ENCODE measurements at places on chromosomes 6 and 20.

GRCh38 chr6:11397622-11398450, 139.7 kb upstream of the TMEM170B start:
- no peak for DNase-seq

DNA sequence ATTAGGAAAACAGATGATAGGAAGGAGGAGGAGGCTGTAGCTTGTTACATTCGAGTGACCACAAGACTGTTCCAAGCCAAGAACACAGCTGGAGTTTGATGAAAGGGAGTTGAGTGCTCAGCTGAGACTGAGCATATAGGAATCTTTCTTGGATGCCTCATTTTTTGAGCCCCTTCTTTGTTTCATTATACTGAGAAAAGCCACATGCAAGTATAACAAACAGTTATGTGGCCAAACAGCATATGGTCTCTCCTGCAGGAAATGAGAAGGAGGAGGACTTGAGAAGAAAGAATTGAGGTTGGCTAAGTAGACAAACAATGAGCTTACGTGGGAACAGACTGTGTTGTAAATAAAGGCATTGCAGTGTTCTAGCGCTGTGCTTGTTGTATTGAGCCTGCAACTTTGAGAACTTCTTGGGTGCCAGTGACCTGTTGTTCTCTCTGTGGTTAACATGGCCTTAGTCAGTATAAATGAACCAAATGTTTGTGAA, 78.3 kb downstream of the AKAP7 start:
- DNase-seq = no peak

DNA sequence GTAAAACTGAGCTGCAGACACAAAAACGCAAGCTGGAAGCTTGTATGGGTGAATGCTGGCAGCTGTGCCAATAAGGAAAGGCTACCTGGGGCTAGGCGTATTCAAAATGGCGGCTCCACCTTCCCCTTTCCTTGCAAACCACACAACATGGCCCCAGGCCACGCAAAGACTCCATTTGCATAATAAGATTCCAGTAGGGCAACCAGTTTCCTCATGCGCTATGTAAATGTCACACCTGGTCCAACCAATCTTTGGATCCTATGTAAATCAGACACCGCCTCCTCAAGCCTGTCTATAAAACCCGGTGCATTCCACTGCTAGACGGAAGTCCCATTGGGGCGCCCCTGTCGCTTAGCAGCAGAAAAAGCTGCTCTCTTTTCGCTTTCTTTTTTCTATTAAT, 505.9 kb upstream of the BTBD3 start:
- no peak for DNase-seq

- DNase-seq = peak; percentile 79
These were observed 144.4 kb upstream of the SSTR4 start for GRCh38 chr20:22890594-22891300.

All from C1 segment of cervical spinal cord (tissue), 14 donors.